CD4-positive, alpha-beta memory T cell (primary cell): ENCODE measurements at places on chromosomes 13 and 19. TPM values are rescaled to one million over a fixed set of nuclear protein-coding genes. Genes with fewer than 3 reads are reported as not detected.

The TMEM59L gene
- total RNA-seq, result not detected

DNA sequence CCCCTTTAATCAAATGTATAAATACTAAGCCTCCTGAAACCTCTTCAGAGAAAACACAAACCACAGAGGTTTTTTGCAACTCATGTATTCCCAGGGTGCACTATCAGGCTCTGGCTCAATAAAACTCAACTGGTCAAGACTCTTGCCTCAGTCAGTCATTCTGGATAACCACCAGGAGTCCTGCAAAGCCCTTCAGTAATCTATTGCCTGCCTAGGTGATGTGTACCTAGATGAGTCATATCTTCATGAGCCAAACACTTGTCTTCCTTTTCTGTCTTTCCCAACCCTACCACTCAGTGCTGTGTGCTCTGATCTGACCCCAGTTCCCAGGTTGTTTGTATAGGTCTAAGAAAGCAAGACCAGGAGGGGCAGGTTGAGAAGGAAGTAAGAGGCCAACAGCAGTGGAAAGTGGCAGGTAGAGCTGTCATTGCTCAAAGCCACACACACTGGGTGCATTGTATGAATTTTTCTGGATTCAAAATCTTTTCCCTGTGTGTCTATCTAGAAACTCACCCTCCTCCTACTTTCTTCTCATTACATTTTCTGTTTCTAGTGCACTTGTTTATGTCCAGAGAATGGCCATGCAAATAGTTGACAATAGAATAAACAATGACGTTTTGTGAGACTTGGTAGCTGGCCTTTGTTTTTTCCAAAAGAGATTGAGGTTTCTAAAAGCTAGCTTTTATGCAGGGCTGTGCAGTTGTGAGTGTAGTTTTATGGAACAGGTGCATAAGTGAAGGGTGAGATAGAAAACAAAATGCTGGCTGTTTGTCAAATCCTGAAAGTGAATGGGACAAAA lies 48.1 kb downstream of the PSG1 start:
- no peak for DNase-seq

GRCh38 chr13:56953965-56954364 lies 186.8 kb upstream of the PRR20A start:
- no peak for DNase-seq

- DNase-seq, result no peak
These were observed 4.4 kb downstream of the FTL start for GRCh38 chr19:48969276-48970138.

GRCh38 chr19:34733746-34734536 lies at the start of gene ZNF181:
Gene ZNF181, plus strand, starts transcription at chr19:34734243. Its CDS starts 795 bp downstream, at chr19:34735038.
- DNase-seq, result peak; percentile 83

The RHPN2 gene
- total RNA-seq, result 0.14 TPM

The CCDC194 gene
- total RNA-seq, result 2.5 TPM

The SCN1B gene
- 1.4 TPM for total RNA-seq

DNA sequence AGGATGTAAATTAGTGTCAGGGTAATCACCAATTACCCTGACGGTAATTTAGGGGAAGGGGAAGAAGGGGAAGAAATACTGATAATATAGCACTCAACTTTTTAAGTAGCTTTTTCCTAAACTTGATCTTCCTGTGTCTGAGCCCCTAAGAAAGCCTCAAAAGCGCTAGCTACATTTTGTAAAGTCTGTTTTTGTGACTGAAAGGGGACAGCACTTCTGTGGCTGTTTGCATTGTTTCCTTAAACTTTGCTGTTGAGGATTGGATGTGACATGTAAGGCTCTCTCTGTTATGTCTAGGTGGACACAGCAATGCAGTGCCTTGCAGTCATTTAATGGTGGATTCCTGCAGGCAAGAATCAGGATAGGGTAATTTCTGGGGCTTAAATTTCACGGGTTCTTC lies 42.8 kb downstream of the SPATA13 start:
- DNase-seq, result no peak

DNA sequence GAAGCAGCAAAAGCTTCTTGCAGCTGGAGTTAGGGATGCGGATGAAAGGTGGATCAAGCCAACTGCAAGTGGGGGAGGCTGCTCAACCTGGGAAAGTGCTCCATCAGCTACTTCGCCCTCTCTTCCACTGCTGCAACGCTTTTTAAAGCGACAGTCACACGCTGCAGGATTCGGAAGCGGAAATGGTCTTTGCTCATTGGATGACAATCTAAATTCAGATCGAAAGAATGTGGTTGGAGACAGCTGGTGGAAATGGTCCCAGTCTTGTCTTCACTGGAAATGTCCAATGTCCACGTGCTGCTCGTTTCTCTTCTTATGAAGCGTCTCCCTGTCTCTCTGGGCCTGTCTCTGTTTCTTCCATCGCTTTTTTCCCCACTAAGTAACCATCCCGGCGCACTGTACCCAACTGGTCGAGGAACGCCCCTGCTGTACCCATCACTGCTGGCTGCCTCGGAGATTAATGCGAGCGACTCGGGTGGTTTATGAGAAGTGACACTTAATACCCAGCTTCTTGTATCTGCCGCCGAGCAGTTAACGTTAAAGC lies 2.1 kb upstream of the FGF9 start:
- DNase-seq, result no peak

DNA sequence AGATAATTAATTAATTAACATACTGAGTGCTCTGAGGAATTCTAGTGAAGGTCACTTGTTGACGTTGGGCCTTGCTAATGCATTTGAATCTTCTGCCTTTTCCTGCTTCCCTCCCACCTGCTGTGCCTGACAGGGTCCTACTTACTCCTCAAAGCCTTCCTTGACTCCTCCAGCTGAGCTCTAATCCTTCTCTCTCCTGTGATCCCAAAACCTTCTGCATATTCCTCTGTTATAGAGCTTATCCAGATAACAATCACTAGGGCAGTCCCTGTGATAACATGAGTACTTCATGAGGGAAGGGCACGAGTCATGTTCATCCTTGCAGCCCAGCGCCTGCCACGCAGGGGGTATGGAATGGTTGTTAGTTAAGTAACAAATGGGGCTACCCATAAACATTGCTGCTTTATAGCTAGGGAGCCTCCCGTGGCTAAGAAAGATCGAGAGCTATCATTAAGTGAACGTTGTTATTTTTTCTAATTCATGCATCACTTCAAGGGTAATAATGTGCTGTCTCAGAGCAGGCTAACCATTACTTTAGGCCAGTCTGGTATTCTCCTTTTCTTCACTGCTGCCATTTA lies 19.1 kb upstream of the SPATA13 start:
- DNase-seq, result no peak

DNA sequence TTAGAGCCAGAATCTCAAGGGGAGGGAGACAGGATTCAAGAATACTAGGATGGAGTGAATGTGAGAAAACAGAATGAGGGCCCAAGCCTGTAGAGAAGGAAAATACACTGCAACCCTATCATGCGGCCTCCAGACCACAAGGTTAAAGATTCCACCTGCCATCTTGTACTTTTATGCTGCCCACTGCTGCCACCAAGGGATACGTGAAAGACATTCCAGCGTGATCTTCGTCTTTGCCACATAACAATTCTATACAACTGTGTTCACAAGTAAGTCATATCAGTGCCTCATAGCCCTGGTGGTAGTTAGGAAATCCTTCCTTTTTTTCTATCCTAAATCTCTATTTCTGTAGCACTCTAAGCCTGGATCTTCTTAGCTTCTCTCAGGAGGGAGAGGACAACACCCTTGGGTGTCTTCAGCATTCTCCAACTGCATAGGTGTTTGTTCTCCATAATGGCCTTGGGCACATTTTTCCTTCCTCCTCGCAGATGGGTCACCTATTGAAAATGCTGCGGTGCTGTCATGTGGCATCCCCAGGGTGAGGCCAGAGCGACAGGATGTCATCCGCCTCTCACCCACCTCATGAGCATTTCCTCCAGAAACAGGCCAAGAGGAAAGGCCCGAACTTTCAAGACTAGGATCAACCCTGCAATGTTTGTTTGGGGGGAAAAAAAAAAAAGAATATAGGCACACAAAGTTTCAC lies 13.6 kb downstream of the TPT1 start:
- DNase-seq, result no peak

- DNase-seq, result no peak
These were observed 8.4 kb downstream of the MKNK2 start for GRCh38 chr19:2042485-2043250.

DNA sequence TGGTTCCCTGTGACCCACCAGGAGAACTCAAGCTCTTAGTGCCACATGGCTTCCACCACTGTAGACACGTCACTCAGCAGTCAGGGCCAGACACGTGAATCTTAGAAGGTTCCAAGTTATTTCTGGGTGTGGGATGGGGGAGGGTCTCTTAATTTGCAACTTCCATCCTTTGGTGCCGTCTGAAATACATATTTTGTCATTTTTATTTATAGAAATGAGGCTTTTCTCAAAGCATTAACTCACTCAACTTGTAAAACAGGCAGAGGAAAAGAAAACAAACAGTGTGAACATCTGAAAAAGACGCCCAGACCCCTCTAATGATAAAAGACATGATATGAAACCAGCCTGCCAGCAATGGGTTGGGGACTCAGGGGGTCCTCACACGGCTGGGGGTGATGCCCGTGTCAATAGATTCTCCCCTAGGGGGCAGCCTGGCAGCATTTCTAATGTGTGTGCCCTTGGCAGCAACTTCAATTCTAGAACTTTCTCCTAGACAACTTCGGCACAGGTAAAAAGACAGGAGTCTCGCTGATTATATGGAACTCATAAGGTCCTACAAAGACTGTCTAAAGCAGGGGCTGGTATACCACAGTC lies 15.4 kb downstream of the PIP5K1C start:
- DNase-seq, result no peak

GRCh38 chr13:89897681-89898080 lies 1449.8 kb upstream of the MIR17HG start:
- DNase-seq, result no peak

GRCh38 chr13:79990048-79990447 lies 350.9 kb downstream of the SPRY2 start:
- no peak for DNase-seq

DNA sequence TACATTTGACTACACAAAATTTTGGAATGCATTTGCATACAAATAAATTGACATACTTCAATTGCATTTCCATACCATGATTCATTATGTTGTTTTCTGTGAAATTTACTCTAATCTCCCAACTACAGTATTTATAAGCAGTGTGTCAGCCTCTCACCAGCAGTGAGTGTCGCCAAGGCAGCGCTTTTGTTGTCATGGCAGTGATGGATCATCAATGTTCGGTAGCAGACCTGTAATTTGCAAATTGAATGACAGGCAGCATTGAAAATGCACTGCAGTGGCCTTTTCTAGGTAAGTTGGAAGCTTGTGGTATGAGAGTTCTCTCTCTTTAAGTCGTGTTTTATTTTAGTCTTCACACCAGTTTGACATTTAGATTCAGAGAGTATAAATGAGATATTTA lies 534.1 kb downstream of the PCDH17 start:
- no peak for DNase-seq

The ZNF701 gene
- total RNA-seq, result 51.7 TPM

The ADAMTSL5 gene
- total RNA-seq, result 2.4 TPM

- peak; percentile 60 for DNase-seq
These were observed 33.3 kb upstream of the MICU2 start for GRCh38 chr13:21637296-21637695.

- no peak for DNase-seq
These were observed 1.8 kb downstream of the F2RL3 start for GRCh38 chr19:16890461-16891184.

DNA sequence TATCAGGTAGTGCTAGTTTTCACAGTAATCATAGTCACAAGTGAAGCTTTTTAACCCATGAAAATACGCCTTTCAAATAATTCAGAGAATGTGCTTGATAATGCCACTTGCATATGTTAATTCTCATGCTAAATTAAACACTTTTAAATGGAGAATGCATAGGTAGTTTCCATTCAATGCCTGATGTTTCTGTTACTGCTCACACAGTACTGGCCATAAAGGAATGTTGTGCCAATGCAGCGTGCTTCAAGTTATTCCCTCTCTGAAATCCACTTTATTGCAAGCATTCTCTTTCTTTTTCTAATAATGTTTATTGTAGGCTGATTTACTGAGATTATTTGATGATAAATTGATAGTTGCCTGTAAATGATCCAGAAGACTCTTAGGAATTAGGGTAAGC lies 513.0 kb upstream of the KLF12 start:
- no peak for DNase-seq

The ENOX1 gene
- not detected for total RNA-seq

DNA sequence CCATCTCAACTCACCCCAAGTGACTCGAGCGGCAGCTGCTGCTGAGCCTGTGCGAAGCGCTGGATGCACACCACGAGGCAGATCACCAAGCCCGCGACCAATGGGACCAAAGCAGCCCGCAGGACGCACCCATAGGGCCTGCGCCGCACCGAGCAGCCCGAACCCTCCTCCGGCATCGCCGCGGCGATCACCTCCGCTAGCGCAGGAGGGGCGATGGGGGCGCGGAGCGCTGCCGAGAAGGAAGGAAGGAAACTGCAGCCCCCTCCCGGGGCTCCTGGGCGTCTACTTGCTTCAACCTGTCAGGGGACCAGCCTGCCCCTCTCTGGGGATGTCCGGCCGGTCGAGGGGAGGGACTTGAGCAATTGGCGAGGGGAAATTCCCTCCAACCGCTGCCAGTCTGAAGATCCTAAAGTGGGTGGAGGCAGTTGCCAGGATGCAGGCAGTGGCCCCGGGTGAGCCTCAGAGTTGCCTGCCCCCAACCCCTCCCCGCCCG lies at the start of gene CD70:
Gene CD70 (minus strand): TSS at position 324 of the 493 bp plus-strand sequence. CDS start 148 bp downstream, at position 176.
- DNase-seq, result peak; percentile 70

The TNNI3 gene
- not detected for total RNA-seq

The ANGPTL8 gene
- total RNA-seq, result not detected

The GRK1 gene
- not detected for total RNA-seq

DNA sequence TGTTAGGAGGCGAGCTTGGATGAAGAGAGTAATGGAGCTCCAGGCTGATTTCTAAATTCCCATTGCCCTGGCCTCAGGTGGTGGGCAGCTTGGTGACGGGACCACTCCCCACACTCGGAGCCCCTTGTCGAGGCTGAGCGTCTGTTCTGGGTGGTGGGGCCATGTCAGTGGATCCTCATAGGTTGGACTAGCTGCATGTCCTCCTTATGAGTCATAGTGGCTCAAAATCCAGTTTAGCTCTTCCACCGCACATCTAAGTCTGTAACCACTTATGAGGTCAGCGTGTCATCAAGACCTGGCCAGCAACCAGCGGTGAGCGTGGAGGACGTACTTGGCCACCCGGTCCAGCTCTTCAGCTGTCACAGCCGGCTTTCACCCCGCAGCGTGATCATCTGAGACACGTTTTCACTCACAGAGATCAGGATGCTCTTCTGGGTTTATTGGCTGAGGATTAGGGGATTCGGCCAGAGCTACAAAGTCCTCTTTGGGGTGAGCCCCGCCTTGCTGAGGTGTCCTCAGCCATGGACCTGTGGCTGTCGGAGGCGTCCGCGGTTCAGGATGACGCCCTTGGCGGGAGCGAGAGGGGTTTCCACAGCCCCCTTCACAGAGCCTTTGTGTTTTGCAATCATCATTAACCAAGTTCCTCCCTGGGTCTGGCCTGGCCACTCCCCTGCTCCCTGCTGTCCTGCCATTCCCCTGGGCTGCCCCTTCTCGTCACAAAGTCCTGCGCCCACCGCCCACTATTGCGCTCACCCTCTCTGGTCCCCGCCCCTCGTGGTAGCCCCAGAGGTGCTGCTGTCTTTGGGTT lies 41.9 kb downstream of the ADPRHL1 start:
- no peak for DNase-seq

DNA sequence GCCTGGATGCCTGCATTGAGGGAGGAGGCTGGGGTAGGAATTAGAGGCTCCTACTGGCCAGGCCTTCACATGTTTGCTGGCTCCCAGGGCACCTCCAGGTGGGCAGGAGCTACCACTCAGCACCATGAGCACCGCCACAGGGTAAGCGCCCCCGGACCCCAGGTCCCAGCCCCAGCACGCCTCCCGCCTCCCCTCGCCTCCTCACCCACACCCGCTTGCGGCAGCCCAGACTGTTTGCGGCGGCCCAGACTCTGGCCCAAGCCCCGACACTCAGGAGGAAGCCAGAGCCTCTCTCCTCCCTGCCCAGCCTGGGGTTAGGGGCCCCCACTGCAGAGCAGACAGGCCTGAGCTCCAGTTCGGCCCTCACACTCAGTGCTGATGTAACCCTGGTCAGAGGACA lies 652 bp downstream of the EPS8L1 start:
- DNase-seq, result no peak
